Karpas-422 (cell line): ENCODE measurements at places on chromosomes 13 and 19. TPM values are rescaled to one million over a fixed set of nuclear protein-coding genes. Genes with fewer than 3 reads are reported as not detected.

GRCh38 chr19:41098762-41099161 is 10.5 kb downstream of the CYP2A13 start:
- no peak for DNase-seq
- H3K27me3 ChIP-seq = no peaks in the 10 kb centered on the region
- H3K4me1 ChIP-seq = no peaks in the 10 kb centered on the region
- no peak overlapping the region for H3K27ac ChIP-seq

GRCh38 chr13:73138276-73138637 is 79.5 kb downstream of the KLF5 start:
- no peak for DNase-seq
- no peak overlapping the region for H3K4me3 ChIP-seq
- H3K36me3 ChIP-seq = no peaks in the 10 kb centered on the region
- H3K27ac ChIP-seq = no peak overlapping the region
- H3K4me1 ChIP-seq = no peaks in the 10 kb centered on the region

GRCh38 chr19:41027273-41027967 is 36.3 kb downstream of the CYP2B6 start:
- no peaks in the 10 kb centered on the region for H3K27me3 ChIP-seq
- no peak overlapping the region for H3K27ac ChIP-seq
- no peaks in the 10 kb centered on the region for H3K4me1 ChIP-seq
- no peaks in the 10 kb centered on the region for H3K36me3 ChIP-seq

FREM2 gene
- not detected in 2 replicates for total RNA-seq

GRCh38 chr13:84362777-84363176 is 480.5 kb upstream of the SLITRK1 start:
- no peaks in the 10 kb centered on the region for H3K4me1 ChIP-seq
- H3K27me3 ChIP-seq = no peaks in the 10 kb centered on the region

C19orf67 gene
- total RNA-seq = 0.37 and 2.8 TPM in 2 replicates

- H3K27ac ChIP-seq = no peak overlapping the region
- H3K4me3 ChIP-seq = no peak overlapping the region
- DNase-seq = no peak
- H3K4me1 ChIP-seq = no peaks in the 10 kb centered on the region
- H3K36me3 ChIP-seq = no peaks in the 10 kb centered on the region
Measured at GRCh38 chr13:37263871-37264270, 158.4 kb upstream of the CSNK1A1L start.

DNA sequence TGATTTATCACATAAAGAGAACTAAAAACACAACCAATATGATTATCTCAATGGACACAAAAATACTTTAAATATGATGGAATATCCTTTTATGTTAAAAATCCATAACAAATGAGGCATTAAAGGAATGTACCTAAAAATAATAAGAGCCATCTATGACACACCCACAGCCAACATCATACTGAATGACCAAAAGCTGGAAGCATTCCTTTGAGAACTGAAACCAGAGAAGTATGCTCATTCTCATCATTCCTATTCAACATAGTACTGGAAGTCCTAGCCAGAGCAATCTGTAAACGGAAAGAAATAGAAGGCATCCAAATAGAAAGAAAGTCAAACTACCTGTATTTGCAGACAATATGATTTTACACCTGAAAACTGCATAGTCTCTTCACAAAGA is 671.0 kb downstream of the SLITRK1 start:
- H3K4me3 ChIP-seq = no peak overlapping the region
- H3K4me1 ChIP-seq = no peaks in the 10 kb centered on the region
- no peak overlapping the region for H3K27ac ChIP-seq
- no peaks in the 10 kb centered on the region for H3K27me3 ChIP-seq
